ENCODE measurements at places on chromosomes 6 and 20. TPM values are rescaled to one million over a fixed set of nuclear protein-coding genes. Genes with fewer than 3 reads are reported as not detected.

DNA sequence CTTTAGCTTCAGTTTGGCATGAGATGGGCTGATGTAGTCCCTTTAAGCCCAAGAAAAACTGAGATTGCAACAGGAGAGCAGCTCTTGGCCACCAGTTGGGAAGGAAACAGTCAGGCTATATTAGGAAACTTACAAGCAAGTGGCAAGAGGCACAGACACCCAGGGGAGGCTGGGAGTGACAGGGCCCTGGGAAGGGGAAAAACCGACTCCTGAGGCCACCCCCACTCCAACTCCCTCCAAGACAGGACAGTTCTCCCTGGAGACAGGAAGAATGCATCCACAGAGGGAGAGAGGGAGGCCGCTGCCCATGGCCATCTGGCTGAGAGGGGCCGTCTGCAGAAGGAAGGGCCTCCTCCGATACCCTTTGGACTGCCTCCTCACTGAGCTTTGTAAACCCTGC is 20.5 kb downstream of the JPH2 start:
- no peak overlapping the region for H3K27ac ChIP-seq
- no peak overlapping the region for H3K4me3 ChIP-seq
- no peak for DNase-seq
- no peaks in the 10 kb centered on the region for H3K36me3 ChIP-seq
- peaks cover 13% of the 10 kb centered on the region for H3K4me1 ChIP-seq

GRCh38 chr6:25025919-25026301 is 90.2 kb upstream of the RIPOR2 start:
- peaks cover 29% of the 10 kb centered on the region for H3K4me1 ChIP-seq
- no peaks in the 10 kb centered on the region for H3K36me3 ChIP-seq
- H3K27me3 ChIP-seq, result no peaks in the 10 kb centered on the region

DNA sequence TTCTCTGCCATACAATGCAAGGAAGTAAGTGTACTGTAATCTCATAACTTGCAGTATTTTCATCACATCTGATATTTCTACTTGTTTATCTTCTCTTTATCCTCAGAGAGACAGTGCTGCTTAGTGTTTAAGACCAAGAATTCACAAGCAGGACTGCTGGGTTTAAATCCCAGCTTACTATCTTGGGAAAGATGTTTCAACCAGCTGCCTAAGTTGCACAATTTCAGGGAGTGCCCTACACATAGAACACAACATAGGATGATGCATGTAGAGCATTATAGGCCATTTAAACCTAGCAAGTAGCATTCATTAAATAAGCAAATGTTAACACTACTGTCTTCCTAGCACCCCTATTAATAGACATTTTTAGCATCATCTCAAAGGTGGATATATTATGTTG is 205.2 kb upstream of the CEP162 start:
- no peak overlapping the region for H3K4me3 ChIP-seq
- no peaks in the 10 kb centered on the region for H3K27me3 ChIP-seq
- H3K4me1 ChIP-seq, result no peaks in the 10 kb centered on the region

DNA sequence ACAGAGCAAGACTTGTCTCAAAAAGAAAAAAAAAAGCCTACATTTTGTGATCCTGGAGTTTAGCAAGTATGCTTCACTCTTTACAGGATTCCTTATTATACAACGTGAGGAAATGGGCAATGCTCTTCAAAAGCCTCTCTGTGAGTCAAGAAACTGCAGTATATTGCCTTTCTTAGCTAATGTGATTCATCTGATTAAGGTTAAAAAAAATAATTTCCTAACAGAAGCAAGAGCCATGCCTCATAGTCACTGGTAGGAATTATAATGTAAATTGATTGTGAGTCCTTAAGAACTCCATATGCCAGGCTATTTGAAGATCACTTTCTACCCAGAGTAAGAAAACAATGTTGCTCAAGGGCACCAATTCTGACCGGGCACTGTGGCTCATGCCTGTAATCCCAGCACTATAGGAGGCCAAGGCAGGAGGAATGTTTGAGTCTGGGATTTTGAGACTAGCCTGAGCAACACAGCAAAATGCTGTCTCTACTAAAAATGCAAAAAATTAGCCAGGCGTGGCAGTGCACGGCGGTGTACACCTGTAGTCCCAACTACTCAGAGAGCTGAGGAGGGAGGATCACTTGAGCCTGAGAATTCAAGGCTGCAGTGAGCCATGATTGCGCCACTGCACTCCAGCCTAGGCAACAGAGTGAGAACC is 43.3 kb downstream of the SLC26A8 start:
- no peaks in the 10 kb centered on the region for H3K36me3 ChIP-seq
- peaks cover 9% of the 10 kb centered on the region for H3K4me1 ChIP-seq
- H3K27ac ChIP-seq, result no peak overlapping the region
- DNase-seq, result peak; percentile 14
- H3K4me3 ChIP-seq, result no peak overlapping the region
- H3K27me3 ChIP-seq, result no peaks in the 10 kb centered on the region

DNA sequence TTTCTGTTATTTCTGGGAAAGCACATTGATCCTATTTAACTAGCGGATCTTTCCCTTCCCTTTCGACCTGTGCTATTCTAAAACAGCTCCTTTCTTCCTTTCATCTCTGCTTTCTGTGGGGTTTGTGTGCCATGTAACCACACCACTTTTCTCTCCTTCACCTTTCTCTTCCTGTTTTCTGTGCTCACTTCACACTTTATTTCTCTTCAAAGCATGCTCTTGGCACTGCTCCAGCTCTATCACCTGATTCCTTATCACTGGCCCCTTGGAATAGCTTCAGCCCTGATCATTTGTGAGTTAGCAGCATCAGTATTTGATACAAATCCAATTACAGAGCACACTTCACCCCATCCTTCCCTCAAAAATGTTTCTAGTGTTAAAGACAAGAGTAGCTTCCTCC is 8.1 kb upstream of the METTL24 start:
- H3K36me3 ChIP-seq, result no peaks in the 10 kb centered on the region
- H3K4me1 ChIP-seq, result no peaks in the 10 kb centered on the region
- no peak overlapping the region for H3K27ac ChIP-seq
- no peak overlapping the region for H3K4me3 ChIP-seq

DNA sequence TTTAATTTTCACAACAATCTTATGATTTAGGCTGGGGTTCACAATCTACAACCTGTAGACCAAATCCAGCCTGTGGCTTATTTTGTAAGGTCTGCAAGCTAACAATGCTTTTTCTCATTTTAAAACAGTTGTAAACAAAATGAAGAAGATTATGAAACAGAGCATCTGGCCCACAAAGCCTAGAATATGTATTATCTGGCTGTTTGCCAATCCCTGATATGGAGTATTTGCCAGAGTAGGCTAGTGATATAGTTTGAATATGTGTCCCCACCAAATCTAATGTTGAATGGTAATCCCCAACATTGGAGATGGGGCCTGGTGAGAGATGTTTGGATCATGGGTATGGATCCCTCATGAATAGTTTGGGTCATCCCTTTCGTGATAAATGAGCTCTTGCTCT is 201.8 kb downstream of the DHX35 start:
- H3K27ac ChIP-seq, result no peak overlapping the region
- H3K27me3 ChIP-seq, result no peaks in the 10 kb centered on the region
- no peaks in the 10 kb centered on the region for H3K36me3 ChIP-seq
- no peak overlapping the region for H3K4me3 ChIP-seq
- no peaks in the 10 kb centered on the region for H3K4me1 ChIP-seq

GRCh38 chr6:170107606-170108222 is 183.2 kb downstream of the DLL1 start:
- no peak for DNase-seq
- H3K27ac ChIP-seq, result no peak overlapping the region
- H3K27me3 ChIP-seq, result no peaks in the 10 kb centered on the region
- H3K36me3 ChIP-seq, result no peaks in the 10 kb centered on the region
- no peak overlapping the region for H3K4me3 ChIP-seq
- no peaks in the 10 kb centered on the region for H3K4me1 ChIP-seq

GRCh38 chr6:79064635-79065034 is 13.4 kb downstream of the PHIP start:
- no peak overlapping the region for H3K4me3 ChIP-seq
- no peaks in the 10 kb centered on the region for H3K27me3 ChIP-seq
- DNase-seq, result no peak
- no peak overlapping the region for H3K27ac ChIP-seq

The B3GAT2 gene
- not detected for total RNA-seq

The BMP7 gene
- total RNA-seq, result 87.7 TPM

The ATRN gene
- total RNA-seq, result 43.0 TPM

The CST8 gene
- total RNA-seq, result not detected

The SNAP25 gene
- total RNA-seq, result not detected

DNA sequence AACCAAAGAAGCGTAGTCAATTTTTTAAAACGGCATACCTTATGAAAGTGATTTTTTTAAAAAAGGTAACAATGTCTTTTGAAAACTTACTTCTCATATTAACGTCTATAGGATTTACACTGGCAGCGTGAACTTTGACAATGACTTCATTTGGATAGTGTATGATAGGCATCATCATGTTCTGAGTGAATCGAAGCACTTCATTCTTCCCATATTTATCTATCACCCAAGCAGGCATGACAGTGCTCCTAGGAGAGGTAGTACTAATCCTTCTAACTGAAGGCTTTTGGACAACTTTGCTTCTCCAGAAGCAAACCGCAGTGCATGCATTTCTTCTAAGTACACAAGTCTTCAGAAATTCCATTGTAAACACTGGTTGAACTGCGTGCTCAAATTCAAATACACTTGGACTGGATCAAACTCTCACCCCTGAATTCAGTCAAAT is 618 bp downstream of the RTN4IP1 start:
- H3K4me1 ChIP-seq, result peaks cover 20% of the 10 kb centered on the region
- no peak for DNase-seq
- no peak overlapping the region for H3K4me3 ChIP-seq
- peak overlapping the region; percentile 92 for H3K27ac ChIP-seq

DNA sequence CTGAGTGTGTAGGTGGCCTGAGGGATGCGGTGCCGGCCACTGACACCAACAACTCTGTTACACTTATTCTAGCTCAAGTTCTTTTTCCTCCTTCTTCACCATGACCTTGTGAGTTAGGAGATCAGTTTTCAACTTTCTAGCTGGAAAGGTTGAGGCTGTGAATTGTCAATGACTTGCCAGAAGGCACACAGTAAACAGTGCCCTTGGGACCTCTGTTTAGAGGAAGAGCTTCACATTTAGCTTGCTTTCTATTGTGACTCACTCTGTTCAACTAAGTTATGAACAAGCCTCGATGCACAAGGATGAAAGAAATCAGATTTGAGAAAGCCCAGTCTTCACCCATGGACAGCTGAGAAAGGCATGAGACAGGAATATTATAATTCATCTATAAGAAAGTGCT is 455.6 kb downstream of the MAFB start:
- no peak overlapping the region for H3K27ac ChIP-seq
- H3K27me3 ChIP-seq, result no peaks in the 10 kb centered on the region
- H3K4me1 ChIP-seq, result no peaks in the 10 kb centered on the region

DNA sequence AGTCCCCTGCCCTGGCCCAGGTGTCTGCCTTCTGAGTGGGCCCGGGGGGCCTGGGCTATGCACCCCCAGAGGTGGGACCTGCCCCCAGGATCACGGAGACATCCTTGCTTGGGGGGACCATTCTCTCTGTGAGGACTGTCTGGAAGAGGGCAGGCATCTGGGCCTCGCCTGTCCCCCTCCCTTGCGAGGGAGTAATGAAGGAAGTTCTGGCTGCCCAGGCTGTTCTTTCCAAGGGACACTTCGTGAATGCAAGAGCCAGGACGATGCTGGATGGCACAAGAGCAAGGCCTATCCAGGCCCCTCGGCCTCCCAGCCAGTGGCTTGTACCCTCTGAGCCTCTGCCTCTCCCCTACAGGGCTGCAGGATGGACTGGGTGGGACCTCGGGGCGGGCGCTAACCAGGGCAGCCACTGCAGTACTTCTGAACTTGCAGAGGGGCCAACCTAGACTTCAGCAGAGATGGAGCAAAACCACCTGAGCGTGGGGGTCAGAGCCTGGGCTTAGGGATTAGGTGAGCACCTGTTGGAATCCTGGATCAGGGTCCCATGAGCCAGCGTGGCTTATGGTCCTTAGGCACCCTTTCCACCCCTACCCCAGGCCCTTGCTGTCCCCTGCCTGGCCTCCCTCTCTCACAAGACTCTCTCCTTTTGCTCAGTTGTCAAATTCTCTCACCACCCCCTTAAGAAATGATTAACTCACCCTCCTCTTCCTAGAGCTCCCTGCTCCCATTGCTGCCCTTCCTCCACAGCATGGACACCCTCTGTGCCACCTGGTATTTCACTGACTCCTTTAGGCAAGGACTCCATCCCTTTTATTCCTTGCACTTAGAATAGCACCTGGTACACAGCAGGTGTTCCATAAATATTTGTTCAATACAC is 53.2 kb downstream of the CTCFL start:
- peaks cover 5% of the 10 kb centered on the region for H3K4me1 ChIP-seq
- no peaks in the 10 kb centered on the region for H3K36me3 ChIP-seq
- no peaks in the 10 kb centered on the region for H3K27me3 ChIP-seq
- no peak overlapping the region for H3K27ac ChIP-seq
- DNase-seq, result no peak

The HAO1 gene
- not detected for total RNA-seq

Data from thyroid gland (tissue), 4 donors.